Hematopoietic multipotent progenitor cell treated with erythropoietin and hydrocortisone succinate and interleukin-3 and kit ligand, for 15 days (in vitro differentiated cells): ENCODE measurements at places on chromosomes 6 and 20.

DNA sequence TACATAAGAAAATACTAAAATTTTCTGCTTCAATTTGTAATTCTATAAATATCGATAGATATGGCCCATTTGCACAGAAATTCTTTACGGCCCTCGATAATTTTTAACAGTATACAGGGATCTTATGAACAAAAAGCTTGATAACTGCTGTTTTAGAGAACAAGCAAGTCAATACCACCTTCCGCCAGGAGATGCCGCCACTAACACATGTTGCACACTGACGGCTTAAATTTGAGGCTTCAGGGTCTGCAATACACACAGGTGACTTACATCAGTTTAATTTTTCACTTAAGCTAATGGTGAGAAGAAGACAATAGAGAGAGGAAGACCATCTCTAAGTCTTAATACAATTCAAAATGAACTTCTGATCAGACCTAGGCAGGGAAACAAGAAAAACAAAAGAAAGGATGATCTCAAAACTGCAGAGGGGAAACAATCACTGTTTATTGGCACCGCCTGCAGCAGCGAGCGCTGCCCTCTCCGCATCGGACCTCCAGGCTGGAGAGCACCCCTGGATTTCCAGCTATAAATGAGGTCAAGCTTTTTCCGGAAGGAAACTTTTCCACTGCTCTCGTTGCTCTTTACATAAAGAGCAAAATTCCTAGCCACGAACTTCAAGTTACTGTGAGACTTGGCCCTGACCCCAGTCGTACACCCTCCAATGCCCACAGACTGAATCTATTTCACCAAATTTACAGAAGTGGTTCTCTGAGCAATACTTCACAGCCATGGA, 53.9 kb downstream of the OTOR start:
- DNase-seq, result peak; percentile 16

- DNase-seq, result no peak
Measured at GRCh38 chr6:40408786-40409542, 178.2 kb downstream of the LRFN2 start.

GRCh38 chr20:46063151-46063550, 26.6 kb downstream of the NCOA5 start:
- DNase-seq, result no peak

DNA sequence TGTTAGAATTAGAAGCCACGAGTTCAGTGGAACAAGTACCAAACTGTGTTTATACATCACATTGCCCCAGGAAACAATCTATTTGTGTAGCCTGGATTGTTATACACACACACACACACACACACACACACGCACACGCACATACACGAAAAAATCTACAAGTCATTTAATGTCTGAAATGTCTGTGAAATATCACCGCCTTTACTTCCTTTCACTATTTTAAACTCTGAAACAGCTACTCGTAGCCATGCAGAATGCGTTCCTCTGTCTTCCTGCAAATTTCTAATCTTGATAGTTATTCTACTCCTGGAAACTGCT, 84.4 kb upstream of the SCAF8 start:
- no peak for DNase-seq

DNA sequence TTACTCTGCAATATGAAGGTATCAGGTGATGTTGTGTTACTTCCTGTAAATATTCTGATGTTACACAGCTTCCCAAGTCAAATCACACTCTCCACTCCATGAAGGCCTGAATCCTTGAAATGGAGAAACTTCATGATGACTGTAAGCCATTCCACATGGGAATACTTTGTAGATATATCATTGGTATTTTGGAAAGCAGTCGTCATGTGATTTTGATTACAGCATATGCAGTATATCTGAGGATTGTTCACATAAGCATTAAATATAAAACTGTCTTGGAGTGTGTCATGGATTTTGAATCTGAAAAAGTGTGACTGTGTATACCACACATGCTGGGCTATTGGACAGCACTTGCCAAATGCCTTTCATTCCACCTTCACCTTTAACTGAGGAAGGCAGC, 118.3 kb upstream of the EXOC2 start:
- DNase-seq, result no peak

DNA sequence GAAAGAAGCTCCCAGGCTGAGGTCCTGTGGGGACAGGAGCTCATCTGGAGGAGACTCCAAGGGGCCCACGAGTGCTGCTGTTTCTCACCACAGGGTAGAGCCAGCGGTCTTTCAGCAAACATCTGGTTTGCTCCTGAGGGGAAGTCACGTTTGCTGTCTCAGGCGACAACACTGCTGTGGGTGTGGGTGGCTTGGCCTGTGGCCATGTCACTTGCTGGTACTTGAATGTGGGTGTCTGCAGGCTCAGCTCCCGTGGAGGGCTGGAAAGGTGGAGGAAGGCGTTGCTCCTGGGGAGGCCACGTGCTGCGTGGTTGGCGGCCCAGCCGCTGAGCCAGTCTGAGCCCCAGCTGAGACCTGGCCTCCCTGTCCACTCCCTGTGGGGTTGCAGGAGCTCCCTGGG, 52.8 kb upstream of the MPC1 start:
- DNase-seq, result no peak

- DNase-seq, result no peak
Measured at GRCh38 chr20:64164123-64164836, at the start of gene MYT1. TSS of gene MYT1 (plus strand) at chr20:64164452. CDS start at chr20:64198862, 34,410 bp downstream.

DNA sequence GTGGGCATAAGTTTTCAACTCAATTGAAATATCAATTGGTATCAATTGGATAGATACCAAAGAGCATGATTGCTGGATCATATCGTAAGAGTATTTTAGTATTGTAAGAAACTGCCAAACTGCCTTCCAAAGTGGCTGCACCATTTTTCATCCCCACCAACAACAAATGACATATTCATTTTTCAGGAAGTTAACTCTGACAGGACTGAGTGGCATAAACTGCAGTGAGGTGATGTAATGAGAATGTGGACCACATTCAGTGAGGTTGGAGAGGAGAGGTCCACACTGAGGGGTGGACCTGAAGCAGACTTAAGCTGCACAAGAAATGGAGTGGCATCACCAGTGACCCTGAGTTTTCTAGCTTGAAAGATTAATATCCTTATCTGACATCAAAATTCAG, 11.6 kb upstream of the CALHM6 start:
- DNase-seq, result no peak

- DNase-seq, result no peak
Measured at GRCh38 chr6:5203546-5203945, 57.2 kb downstream of the LYRM4 start.

DNA sequence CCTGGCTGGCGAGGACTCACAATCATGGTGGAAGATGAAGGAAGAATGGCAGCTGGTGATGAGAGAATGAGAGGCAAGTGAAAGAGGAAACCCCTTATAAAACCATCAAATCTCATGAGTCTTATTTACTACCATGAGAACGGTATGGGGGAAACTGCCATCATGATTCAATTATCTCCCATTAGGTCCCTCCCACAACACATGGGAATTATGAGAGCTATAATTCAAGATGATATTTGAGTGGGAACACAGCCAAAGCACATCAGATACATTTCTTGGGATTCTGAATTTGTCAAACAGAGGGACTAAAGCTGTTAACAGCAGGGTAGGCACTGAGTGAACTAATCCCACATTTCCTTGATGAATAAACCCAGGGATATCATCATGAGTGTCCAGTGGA, 116.2 kb upstream of the PLCB4 start:
- DNase-seq, result no peak

DNA sequence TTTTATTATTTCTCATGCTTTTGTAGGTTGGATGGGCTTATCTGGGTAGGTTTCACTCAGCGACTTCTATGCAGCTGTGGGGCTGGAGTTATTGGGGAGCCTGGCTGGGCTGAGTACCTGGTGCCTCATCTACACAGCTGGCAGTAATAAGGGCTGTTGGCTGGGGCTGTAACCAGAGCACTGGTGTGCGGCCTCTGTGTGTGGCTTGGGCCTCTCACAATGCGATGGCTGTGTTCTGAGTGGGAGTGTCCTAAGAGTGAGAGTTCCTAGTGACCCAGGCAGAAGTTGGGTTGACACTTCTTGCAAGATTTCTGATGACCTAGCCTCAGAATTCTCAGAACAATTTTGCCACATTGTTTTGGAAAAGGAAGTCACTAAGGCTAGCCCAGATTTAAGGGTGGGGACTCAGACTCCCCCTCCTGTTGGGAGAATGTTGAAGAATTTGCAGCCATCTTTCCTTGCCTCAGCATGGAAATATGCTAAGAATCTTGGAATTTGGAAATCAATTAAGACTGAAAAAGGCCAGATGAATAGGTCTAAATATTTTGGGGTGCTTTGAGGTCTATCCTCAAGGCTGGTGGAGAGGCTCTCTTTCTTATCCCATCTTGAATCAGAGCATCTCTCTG, 158.8 kb downstream of the SCP2D1 start:
- DNase-seq, result no peak

DNA sequence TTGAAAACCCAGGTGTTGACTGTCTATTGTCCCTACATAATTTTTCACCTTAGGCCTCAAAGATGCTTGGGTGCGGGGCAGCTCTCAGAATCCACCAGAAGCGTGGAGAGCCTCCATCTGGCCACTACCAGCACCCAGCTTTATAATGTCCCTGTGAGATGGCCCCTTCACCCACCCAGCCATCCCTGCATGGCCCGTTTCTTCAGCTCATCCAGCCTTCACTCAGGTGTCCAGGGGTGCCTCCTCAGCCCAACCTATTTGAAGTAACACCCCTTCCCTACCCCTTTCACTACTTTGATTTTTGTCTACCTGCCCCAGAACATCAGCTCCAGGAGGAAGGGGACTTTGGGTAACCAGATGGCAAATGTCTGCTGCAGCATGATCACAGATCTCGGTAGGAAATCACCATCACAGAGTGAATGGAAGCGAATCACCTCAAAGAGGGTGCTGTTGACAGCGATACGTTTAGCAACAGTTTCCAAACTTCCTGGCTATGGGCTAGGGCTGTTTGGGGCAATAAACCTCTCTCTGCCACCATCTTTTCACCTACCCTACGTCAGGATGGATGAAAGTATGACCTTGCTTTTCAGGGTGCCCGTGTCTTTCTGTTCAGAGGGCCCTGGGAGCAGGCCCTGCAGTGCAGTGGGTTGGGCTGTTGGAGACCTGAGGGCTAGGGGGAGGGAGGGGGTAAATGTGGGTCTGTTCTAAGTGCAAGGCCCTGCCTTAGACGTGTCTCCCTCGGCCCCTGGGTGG, 1.2 kb upstream of the SLC17A9 start:
- DNase-seq, result no peak
